ENCODE measurements at places on chromosomes 7 and 10.

GRCh38 chr7:36887233-36887632 lies 162.9 kb upstream of the AOAH start:
- no peak for DNase-seq

- no peak for DNase-seq
These were observed 64.0 kb upstream of the DUSP5 start for GRCh38 chr10:110433740-110434139.

DNA sequence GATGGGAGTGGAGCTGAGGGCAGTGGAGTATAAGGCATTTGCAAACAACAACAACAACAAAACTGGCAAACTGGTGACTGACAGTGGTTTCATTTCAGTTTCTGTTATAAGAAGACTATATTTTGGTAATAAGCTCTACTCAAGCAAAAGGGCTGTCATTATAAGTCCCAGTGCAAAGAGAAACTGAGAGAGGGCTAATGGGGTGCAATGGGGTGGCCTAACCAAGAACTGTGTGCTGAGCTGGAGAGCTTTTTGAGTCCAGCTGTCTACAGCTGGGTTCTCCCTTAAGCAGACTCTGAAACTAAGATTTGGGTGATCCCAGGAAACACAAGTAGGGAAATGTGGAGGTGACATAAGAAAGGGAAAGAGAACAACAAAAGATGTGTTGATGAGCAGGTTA lies 439.3 kb downstream of the ADRA2A start:
- no peak for DNase-seq

DNA sequence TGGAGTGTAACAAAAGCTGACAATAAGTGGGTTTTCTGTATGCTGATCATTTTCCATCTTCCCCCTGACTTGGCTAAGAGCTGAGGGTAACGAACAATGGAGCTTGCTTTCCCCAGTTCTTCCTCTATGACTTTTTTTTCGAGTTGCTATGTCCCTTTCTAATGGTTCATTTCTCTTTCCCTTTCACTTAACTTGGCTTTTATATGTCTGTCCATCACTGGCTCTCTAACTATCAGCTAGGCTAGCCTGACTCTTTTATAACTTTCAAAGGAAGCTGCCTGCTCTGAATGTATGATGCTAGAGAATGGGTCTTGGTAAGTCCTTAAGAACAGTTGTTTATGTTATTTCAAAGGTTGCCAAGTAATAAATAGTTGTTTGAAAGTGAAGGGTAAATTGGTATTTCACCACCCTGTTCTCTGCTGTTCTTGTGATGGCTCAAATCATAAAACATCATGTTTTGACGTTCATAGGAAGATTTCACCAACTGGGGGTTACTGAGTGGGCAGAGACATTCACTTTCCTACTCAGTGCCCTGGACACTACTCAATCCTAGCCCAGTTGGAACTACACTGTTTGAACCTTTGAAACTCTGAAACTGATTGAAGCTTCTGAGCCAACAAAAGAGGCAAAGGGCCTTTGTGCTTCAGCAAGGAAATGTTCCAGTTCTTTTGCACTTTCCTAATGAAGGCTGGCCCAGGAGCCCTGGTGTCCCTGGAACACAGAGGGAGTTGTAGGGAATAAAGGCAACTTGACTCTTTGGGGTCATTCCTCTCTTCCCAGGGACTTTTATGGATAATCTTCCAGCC lies 85.4 kb upstream of the PHYHIPL start:
- DNase-seq: peak; percentile 31

GRCh38 chr10:124285587-124286527 lies 132.9 kb downstream of the OAT start:
- DNase-seq: no peak

GRCh38 chr10:120593693-120594092 lies 136.7 kb downstream of the PLPP4 start:
- no peak for DNase-seq

GRCh38 chr10:72164617-72165016 lies 51.2 kb upstream of the ANAPC16 start:
- no peak for DNase-seq

- DNase-seq: no peak
These were observed 66.5 kb upstream of the PPP2R2D start for GRCh38 chr10:131834152-131834810.

GRCh38 chr10:30118590-30118989 lies 59.2 kb upstream of the JCAD start:
- DNase-seq: no peak

DNA sequence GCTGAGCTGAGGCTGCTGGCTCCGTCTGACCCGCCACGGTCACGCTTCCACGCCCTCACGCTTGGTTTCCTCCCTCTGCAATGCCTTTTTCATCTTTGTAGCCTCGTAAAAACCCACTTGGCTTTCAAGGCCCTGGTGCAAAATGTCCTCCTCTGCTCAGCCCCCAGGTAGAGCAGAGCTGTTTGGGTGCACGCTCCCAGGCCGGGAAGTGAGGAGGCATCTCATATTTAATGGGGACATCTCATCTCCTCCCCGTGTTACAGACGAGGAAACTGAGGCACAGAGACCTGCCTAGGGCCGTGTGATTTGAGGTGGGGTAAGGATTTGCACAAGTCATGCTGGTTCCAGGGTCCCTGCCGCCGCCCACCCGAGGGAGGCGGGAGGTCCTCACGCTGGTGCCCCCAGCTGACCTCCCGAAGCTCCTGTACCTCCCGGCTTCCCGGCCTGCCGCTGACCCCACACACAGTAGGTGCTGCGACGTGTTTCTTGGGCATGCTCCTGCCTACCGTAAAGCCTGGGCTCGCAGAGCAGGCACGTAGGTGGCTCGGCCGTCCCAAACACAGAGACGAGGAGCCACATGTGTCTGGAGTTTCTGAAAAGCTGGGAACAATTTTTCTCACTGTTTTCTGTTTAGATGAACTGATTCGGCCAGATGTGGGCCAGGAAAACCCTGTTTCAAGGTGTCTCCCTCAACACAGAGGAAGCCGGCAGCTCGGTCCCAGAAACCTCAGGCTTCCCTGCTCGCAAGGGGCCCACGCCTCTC lies 11.5 kb downstream of the FOXL3 start:
- DNase-seq: no peak

DNA sequence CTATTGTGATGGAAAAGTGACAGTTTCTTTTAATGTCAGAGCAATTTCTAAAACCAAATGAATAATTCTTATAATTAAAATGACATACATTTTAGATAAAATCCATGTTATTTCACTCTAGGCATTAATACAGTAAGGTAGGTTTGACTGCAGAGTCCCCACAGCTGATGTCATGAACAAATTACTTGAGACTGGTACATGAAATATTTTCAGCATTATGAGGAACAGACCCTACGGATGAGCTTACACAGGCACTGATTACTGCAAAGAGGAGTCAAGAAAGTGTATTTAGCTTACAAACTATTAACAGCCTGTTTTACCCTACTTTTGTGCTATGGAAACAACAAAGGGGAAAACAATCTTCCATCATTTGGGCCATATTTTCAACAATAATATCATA lies 8.9 kb downstream of the COL1A2 start:
- DNase-seq: no peak

DNA sequence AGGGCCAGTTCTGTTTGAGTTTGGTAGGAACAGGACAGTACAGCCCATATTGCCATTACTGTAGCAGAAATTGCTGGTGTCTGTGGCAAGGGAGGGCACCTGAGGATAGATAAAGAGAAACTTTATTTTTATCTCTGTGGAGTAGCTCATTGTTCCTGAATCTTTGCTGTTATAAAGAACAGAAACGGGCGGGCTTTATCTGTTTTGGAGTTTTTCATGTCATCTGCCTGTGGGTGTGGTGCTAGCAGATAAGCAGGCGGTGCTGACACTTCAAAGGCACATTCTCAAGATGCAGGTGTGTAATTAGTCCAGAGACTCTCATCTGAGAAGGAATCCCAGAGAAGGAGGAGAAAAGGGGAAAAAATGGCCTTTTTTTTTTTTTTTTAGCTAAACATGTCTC lies 11.5 kb downstream of the ZNF273 start:
- no peak for DNase-seq

- DNase-seq: peak; percentile 88
These were observed 494.6 kb upstream of the KLF6 start for GRCh38 chr10:4279655-4280054.

Data from esophagus muscularis mucosa (tissue), 4 donors.